Germinal center (tissue), 1 donor: ENCODE measurements at places on chromosomes 7 and 10.

DNA sequence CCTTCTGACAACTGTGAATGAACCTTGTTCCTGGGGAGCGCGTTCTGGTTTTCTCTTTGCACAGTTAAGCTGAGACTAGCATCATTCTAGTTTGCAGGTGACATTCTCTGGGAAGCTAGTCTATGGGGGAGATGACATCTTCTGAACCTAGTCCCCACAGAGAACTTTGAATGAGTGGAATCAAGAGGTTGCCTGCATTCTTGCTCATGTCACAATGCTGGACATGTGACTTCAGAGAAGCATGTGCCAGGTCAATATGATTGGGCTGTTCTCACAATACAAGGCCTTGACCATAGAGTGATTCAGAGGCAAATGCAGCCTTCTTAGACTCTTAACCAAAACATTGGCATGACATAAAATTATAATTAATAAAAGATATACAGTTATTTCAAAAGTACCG lies 22.1 kb downstream of the KLLN start:
- DNase-seq, result no peak

GRCh38 chr7:140696024-140696679 lies 356 bp upstream of the NDUFB2 start:
- DNase-seq, result peak; percentile 93

DNA sequence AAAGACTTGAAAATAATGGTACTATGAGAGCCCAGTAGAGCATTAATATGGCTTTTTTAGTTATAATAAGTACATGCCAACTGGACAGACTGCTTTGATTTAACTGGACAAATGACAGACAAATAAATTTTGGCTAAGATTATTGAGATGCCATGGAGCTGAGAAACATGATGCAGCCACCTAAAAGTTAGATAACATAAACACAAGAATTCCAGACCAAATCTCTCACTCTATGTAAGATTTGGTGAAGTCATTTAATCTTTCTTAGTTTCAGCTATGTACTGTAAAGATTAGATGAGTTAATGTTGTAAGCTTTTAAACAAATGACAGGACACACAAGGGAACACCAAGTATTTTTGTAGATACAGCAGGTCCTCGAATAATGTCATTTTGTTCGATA lies 118.2 kb downstream of the CACNA2D1 start:
- DNase-seq, result no peak

DNA sequence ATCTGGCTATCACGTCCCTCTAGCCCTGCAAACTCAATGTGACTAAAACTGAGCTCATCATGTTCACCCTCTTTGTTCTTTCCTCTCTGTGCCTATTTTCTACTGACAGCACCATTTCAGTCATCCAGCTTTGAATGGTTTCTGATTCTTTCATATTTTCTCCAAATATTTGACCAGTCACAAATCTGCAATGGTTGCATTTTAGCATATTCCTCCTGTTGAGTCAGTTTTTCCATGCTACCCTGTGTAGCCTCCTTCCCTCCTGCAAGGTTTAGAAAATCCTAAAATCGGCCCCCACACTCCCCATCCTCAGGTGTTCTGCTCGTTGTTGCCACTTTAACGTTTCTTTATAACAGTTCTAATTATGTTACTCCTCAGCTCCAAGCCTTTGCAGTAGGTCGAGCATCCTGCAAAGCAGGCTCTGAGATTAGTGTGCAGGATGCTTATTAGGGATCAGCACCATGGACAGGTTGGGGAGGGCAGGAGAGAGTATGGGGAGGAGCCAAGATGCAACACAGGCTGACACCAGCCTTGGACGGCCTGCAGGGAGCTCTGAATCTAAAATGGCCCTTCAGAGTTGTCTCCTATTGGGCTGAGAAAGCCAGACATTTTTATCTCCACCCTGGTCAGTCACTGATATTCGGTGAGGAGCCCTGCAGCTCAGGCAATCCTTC lies 531.0 kb upstream of the COBL start:
- no peak for DNase-seq

GRCh38 chr10:4024027-4024426 lies 239.0 kb upstream of the KLF6 start:
- no peak for DNase-seq

- no peak for DNase-seq
These were observed 58.0 kb downstream of the LCOR start for GRCh38 chr10:96890172-96890513.

- DNase-seq, result no peak
These were observed 246.6 kb downstream of the XPNPEP1 start for GRCh38 chr10:109676703-109677102.

- DNase-seq, result peak; percentile 74
These were observed at the start of gene LRRC4 for GRCh38 chr7:128030654-128031611. TSS of gene LRRC4 (minus strand) at chr7:128031437. CDS start at chr7:128030640, 797 bp downstream.

DNA sequence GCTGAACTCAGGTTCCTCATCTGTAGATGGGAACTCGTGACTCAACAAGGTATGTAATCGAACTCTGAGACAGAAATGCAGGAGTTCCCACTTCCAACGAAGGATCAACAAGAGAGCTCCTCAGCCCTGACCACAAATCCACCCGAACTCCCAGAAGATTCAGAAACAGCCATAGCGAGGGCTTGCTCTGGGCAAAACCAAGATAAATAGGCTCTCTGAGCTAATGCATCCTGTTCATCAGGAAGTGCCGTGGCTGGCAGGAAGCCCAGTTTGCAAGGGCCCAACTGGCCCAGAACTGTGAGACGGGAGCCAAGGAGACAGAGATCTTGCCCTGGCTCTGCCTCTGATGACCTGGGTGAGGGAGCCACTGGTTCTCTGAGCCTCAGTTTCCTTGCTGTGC lies 141.7 kb upstream of the PFKP start:
- DNase-seq, result no peak

GRCh38 chr10:62018131-62018911 lies 116.8 kb downstream of the ARID5B start:
- peak; percentile 45 for DNase-seq

- DNase-seq, result no peak
These were observed 7.8 kb upstream of the NPC1L1 start for GRCh38 chr7:44548893-44549292.

DNA sequence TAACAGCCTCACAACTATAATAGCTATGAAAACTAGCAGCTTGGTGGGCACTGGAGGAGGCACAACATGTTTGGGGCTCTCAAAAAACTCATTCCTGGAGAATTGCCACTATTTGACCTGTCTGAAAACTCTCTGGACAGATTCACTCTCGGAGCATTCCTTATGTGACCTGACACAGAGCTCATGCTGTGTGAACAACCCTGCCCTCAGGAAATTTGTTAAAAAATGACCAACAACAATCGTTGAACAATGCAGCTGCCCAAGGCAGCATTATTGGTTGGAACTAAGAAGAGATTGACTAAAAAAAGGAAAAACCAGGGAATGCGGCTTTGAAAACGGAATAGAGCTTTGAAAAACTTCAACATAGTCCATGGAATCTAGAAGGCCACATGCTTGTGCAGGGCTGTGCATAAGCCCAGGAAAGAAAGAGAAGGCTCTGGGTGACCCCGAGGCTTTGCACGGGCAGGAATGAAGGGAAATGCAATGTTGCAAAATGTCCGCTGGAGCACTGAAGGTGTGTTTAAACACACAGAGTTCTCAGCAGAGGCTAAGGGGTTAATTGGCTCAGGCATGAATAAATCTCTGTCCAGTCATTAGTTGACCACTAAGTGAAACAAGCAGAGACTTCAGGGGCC lies 52.8 kb downstream of the NAMPT start:
- no peak for DNase-seq

DNA sequence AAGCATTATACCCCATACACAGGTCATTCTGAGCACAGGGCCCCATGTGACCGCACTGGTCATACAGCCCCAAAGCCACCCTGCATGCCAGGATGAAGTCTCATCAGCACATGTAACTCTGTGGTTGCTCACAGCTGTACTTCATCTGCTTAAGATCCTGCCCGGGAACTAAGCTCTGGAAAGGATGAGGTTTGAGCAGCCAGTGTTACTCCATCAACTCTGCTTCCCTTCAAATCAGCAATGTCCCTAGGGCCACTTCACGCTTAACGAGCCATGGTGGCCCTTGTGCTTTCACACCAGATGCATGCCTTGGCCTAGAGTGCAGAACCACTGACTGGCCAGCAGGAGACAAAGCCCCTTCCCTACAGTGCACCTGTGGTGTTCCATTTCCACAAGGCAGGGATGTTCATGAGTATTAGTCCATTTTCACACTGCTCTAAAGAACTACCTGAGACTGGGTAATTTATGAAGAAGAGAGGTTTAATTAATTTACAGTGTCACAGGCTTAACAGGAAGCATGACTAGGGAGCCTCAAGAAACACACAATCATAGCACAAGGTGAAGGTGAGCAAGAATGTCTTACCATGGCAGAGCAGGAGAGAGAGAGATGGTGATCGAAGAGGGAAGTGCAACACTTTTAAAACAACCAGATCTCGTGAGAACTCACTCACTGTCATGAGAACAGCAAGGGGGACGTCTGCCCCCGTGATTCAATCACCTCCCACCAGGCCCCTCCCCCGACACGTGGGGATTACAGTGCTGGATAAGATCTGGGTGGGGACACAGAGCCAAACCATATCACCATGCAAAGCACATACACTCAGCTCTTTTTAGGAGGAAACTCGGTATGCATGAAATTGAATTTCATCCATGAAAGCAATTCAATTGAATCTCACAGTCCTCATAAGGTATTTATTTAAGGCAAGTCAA lies 149.0 kb upstream of the CDCA7L start:
- no peak for DNase-seq

GRCh38 chr7:66119245-66119850 lies 4.7 kb downstream of the CRCP start:
- no peak for DNase-seq

DNA sequence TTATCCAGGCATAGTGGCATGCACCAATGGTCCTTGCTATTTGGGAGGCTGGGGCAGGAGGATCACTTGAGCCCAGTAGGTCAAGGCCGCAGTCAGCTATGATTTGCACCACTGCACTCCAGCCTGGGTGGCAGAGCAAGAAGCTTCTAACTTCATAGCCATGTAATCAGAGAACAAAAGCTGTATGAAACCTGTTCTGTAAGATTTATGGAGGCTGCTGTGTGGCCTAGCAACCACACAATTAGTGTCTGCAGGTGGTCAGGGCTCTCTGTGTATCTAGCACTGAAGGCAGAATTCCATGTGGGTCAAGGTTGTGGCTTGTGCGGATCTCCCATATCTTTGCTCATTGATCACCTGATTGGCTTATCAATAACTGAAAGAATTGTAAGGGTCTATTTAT lies 221.5 kb upstream of the FOXK1 start:
- DNase-seq, result no peak

- no peak for DNase-seq
These were observed 16.5 kb downstream of the C1QL3 start for GRCh38 chr10:16505161-16505560.

GRCh38 chr10:5645375-5645774 lies 21.0 kb downstream of the ASB13 start:
- peak; percentile 64 for DNase-seq

DNA sequence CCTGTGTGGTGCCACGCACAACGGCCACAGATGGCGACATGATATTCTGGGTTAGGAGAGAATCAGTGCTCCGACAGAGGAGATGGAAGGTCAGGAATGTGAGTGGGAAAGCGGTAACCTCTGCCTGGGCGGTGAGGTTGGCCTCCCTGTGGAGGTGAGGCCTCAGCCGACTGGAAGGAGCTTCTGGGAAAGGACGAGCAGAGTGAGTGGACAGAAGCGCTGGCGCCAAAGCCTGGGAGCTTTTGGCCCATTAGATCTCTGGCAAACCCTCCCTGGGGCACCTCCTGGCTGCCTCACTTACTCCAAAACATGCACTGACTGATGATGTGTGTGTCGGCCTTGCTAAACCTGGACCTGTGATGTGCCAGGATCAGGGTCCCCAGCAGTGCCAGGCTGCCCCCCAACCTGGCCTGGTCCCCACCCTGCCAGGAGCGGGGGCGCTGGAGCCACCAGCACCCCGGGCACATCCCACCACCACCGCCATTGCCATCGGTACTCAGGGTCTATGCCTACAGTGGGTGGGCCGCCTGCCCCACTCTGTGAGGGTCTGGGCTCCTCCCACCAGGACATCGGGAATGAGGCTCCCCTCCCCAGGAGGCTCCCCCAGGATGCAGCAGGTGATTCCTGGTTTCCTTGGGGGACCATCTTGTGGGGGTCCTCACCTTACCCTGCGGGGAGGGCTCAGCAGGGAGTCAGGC lies 51.0 kb downstream of the RASGEF1A start:
- DNase-seq, result no peak

DNA sequence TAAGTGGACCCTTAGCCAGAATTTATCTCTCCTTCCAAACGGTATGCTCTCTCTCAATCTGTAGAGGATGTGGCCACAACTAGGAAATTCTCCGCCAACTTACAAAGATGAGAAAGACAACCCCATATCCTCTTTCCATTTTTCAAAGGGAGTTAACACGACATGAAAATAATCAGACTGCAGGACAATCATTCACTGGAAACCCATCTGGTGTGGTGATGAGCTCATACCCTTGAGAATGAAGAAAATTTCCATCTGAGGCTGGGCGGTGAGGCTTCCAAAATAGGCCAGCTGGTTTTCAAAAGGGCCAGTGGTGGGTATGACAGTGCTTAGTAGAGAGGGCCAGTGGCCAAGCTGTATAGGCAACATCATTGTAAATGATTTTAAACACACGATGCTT lies 369.6 kb downstream of the FRMD4A start:
- no peak for DNase-seq

GRCh38 chr7:107233981-107234380 lies 65.2 kb downstream of the HBP1 start:
- no peak for DNase-seq

GRCh38 chr7:22438994-22439393 lies 61.0 kb downstream of the STEAP1B start:
- peak; percentile 42 for DNase-seq

DNA sequence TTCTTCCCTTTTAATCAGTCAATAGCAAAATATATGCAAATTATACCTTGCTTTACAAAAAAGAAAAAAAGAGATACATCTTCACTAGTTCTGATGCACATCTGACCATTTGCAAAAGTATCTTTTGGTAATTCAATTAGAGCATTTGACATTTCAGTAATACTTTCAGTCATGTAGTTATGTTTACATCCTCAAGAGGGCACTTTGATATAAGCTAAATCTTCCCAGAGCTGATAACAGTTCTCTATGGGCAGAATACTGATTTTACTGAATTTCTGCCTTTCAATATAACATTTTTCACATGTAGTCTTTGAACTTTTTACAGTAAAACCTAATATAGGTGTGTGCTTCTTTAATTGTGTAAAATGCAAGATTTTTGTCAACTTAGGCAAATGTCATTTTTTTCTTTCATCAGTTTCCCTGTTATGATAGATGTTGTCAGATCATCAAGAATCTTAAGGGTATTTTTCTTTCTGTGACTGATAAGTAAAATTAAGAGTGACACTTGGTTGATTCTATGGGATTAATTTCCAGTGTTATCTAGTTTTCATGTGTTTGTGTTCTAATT lies 703.5 kb upstream of the SEMA3D start:
- peak; percentile 7 for DNase-seq

DNA sequence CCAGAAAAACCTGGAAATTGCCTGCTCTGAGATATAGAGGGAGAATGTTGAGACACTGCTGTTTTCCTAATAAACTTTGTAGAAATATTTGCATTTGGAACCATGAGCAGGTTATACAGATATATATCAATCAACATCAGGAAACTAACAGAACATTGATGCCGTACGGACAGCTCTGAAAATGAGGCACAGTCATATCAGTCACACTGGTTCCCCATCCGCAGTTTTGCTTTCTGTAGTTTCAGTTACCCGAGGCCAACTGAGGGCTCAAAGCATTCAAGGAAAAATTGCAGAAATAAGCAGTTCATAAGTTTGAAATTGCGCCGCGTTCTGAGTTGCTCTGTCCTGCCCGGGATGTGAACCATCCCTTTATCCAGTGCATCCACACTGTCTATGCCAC lies 137.9 kb downstream of the KLF6 start:
- no peak for DNase-seq

- no peak for DNase-seq
These were observed 269.5 kb downstream of the TSPAN12 start for GRCh38 chr7:120588416-120588815.
